ENCODE measurements at places on chromosomes 4 and X.

GRCh38 chrX:129781134-129781672 lies 1.5 kb downstream of the SASH3 start:
- peak; percentile 68 for DNase-seq

GRCh38 chrX:19178402-19178801 lies 56.1 kb upstream of the ADGRG2 start:
- no peak for DNase-seq

DNA sequence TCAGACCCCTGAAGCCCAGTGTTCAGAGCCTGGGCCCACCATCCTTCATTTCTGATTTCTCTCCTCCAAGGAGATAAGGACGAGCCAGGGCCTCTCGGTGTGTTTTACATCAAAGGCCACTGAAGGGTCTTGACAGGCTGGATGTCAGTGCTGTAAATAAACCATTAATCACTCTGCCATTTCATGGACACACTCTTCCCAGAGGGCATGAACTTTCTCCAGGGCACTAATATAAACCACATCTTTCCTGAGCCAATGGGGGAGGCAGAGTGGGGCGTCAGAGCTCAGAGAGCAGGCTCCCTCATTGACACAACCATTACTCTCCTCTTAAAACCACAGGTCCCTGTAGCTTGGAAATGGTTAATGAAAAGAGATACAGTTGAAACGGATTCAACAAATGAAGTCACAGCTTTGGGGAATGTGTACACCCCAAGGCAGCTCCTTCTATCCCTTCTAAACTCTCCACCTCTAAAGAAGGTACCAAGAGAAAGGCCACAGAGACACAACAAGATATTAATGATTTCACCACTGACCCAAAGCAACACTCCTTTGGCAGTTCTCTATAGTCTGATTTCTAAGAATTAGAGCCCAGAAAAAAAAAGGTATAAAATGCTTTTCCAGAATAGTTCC lies 200.6 kb downstream of the CHIC2 start:
- DNase-seq = no peak

GRCh38 chrX:97806946-97807345 lies 923.2 kb downstream of the RPA4 start:
- no peak for DNase-seq

DNA sequence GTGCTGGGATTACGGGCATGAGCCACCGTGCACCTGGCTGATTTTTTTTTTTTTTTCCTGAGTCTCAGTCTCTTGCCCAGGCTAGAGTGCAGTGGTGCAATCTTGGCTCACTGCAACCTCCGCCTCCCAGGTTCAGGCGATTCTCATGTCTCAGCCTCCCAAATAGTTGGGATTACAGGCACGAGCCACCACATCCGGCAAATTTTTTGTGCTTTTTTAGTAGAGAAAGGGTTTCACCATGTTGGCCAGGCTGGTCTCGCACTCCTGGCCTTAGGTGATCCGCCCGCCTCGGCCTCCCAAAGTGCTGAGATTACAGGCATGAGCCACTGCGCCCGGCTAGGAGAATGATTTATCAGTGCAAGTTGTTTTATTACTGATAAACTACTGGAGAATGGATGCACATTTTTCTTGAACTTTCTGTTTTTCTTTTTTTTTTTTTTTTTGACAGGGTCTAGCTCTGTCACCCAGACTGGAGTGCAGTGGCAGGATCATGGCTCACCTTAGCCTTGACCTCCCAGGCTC lies 39.7 kb upstream of the DHRSX start:
- no peak for DNase-seq

GRCh38 chrX:41047878-41048534 lies 37.2 kb upstream of the USP9X start:
- DNase-seq = no peak

DNA sequence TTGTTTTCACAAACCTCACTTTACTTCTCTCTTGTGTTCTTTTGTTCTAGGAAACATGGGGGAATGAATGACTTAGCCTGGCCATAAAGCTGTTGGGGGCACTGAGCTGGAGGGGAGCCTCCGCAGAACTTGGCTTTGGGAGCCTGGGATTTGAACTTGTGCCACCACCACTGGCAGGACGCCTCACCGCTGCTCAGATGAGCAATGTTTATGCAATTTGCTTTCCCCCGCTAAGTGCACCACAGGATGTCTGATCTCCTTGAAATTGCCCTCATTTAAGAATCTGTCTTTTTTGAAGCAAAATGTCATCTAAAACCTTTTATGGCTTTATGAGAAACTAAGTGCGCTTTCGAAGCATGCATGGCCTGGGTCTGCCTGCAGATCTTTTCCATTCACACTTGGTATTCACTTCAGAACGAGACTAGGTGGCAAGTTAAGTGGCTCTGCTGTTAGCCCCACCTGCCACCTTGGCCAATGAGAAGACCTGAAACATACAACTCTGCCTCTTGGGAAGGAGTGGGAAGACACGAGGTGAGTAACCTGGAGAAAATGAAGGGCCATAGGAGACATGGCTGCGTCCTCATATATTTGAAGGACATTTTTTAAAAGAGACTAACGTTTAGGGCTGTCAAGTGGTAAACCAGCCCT lies 119.3 kb downstream of the LDB2 start:
- no peak for DNase-seq

GRCh38 chr4:41658163-41658562 lies 90.4 kb downstream of the PHOX2B start:
- no peak for DNase-seq

DNA sequence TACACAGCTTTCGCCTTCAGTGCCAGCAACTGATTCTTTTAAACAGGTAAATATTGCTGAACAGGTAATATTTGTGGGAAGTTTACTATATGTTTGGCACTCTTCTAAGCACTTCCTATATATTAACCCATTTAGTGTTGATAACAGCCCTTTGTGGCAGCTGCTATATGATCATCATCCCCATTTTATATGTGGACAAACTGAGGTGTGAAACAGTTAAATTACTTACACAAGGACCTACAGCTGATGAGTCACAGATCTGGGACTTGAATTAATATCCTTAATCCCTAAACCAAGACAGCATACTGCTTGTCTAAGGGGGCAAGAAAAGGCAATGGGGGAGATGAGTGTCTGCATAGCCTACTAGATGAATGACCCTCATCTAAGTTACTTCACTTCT lies 2.9 kb downstream of the SMIM20 start:
- DNase-seq = no peak

- DNase-seq = no peak
These were observed 1456.1 kb upstream of the IGFBP7 start for GRCh38 chr4:58566260-58566659.

GRCh38 chr4:7738458-7739076 lies 201.1 kb downstream of the AFAP1 start:
- no peak for DNase-seq

GRCh38 chr4:144547678-144548298 lies 98.2 kb upstream of the HHIP start:
- no peak for DNase-seq

GRCh38 chr4:1770791-1771231 lies 22.3 kb upstream of the FGFR3 start:
- DNase-seq = no peak

GRCh38 chr4:133324491-133324890 lies 175.4 kb downstream of the PCDH10 start:
- no peak for DNase-seq

DNA sequence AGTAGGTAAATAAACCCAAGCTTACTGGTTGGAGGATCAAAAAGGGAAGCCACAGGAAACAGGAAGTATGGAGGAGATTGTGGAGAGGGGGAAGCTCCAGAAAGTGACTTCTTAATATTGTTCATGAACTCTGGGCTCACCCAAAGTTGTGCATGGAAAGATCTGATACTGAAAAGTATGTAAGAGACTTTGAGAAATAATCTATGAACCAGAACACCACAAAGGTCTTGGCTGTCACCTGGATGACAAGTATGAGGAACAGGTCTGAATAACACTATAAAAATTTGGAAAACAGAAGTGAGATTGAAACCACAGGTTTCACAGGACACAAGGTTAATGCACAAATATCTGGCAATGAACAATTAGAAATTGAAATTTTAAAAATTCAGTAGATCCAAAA lies 567.4 kb downstream of the INPP4B start:
- DNase-seq = no peak

- DNase-seq = no peak
These were observed 111.6 kb downstream of the FRYL start for GRCh38 chr4:48668254-48669017.
